Activated CD8-positive, alpha-beta T cell treated with anti-CD3 and anti-CD28 coated beads for 36 hours (primary cell): ENCODE measurements at places on chromosomes 3 and 15.

DNA sequence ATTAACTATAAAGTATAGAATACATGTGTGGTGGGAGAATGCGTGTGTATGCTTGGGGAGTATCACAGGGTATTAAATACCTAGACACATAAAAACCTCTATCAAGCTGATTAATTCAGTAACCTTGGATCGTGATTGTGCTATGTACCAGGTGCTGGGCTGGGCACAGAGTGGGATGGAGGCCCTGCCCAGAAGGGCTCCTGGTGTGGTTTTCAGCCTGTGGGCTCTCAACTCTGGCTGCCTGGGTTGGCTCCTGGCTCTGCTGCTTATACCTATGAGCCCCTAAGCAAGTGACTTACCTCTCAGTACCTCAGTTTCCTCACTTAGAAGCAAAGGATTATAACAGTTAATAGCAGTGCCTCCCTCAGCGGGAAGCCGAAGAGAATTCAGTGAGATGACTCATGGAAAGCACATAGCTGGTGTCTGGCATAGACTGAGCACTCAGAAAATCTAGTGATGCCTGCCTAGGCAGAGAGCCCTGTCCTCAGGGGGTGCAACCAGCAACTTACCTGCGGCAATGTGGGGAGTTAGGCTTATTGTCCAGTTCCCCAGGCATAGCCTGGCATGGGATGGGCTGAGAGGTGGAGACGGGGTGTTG is 90.6 kb upstream of the MYZAP start:
- no peak for DNase-seq

DNA sequence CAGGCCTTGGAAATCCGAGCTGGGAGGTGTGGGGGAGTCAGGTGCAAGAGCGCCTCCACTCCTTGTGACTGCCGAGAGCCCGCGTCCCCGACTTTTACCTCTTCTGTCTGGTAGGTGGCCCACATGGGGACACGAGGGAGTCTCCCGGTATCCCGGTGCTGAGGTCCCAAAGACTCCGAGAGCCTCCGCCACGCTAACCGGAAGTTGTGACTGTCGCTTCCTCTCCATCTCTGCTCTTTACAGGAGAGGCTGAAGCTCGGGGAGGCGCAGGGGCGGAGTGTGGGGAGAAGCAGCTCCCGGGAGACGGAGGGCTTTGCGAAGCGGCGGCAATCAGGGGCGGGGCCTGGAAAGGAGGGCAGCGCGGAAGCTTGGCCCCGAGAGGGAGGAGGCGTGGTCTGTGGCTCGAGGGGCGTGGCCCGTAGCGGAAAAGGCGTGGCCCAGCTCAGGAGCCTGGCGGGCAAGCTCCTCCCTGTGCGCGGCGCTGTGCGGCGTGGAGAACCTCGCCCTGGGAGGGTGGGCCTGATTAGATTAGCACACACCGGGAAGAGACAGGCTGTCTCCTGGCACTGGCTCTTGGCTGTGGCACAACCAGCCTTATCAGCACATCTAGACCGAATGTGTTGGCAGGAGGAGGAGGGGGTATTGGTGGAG is 143.9 kb downstream of the GABRB3 start:
- peak; percentile 23 for DNase-seq

DNA sequence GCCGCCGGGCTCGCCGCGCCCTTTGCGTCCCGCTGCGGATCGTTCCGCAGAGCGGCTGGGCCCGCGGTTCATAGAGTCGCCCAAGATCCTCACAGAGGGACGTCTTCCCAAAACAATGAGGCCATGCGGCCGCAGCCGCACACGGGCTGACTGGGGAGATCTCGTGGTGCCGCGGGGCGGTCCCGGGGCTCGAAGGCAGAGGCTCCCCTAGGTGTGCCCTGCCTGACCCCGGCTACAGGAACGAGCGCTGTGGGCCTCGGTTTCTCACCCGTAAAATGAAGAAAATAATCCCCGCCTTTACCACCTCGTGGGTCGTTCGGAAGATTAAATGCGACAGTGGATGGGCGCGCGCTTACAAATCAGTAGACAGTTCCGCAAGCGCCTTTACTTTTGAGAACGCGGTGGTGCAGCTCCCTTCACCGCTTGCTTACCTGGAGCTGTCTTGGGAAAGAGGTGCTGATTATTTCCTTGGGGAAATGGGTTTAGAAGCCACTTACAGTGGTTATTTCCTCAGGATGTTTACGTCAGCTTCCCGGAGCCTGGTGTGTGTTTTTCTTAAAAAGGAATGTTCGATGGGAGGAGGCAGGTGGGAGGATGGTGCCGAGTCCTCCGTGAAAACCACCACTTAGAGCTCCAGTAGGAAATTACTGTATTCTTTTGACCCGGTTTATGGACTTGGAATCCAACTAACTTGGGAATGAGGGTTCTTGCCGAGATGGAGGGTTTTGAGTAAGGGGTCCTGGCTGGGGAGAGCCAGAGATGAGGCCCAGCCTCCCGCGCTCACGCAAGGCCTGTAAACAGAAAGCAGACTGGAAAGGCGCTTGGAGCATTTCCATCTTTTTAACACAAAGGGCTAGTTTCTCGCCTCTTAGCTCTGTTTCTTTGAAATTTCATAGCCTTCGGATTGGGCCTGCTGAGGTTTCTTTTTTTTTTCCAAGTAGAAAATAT is 1.9 kb upstream of the MEX3B start:
- DNase-seq, result peak; percentile 21

- no peak for DNase-seq
These were observed 150.6 kb downstream of the DUT start for GRCh38 chr15:48481802-48482201.

DNA sequence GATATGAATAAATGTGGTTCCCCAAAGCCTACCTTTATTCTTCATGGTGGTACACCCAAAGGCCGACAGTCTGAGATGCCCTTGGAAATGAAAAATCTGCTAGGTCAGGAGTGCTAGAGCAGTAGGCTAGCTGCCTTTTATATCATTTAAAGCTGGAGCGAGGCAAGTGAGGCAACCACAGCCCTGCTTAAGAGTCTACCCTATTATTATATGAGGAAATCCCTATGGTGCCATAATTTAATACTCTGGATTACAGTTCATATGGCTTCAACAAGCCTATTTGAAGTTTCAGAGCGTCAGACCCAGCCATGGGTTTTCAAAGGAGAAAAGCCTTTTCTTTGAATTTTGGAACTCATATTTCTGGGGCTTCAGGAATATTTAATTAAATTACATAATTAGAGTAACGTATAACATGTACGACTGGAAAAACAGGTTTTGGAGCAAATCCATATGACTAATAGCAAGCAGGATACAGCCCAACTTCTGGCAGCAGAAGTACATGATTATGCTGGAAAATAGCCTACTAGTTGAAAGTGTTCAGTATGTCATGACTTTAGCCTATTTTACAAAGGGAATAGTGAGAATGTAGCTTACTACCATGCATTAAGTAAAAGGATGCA is 18.0 kb upstream of the SLTM start:
- no peak for DNase-seq

DNA sequence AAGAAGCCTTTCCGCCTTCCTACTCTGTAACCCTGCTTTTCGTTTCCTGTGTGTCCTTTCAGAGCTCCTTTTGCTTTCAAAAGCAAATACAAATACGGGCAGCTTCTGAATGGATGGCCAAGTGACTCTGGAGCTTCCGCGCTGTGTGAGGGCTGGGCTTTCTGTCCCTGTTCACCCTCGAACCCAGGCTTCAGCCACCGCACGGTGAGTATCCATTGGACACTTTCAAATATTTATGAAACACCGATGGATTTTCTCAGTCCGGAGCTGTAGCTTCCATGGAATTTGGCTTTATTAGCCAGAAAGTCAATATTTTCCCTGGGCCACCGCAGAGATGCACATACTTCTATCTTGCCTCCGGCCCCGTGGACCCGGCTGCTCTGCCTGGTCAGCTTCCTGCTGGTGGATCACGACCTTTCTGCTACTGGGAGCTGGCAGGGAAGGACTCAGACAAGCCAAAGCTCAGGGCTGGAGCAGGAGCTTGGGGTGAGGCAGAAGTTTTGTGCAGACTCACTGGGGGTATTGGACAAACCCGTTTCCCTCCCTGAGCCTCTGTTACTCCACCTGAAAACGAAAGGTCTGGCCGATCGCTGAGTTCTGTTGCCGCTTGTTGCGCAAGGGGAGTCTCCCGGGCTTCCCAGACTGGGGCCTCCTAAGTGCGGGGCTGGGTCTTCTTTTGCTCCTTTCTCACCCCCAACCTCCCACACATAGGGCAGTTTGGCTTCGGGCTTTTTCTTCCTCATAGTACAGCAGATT is 63.6 kb downstream of the LINGO1 start:
- DNase-seq, result no peak

DNA sequence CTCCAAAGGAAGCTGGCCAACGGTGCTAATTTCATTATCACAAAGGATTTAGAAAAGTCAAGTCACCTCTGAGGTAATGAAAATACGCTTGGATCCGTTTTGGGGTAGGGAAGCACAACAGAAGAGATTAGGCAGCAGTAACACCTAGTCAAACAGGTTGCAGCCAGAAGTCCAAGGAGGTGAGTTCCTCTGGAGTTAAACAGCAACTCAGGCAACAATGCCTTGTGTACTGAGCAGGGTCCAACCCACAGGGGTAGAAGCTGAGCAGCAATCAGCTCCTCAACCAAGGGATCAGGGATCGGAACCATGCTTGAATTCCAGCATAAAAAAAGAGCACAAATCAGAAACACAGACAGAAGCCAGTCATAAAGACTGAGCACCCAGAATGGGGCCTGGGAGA is 88.1 kb upstream of the SPRED1 start:
- no peak for DNase-seq

DNA sequence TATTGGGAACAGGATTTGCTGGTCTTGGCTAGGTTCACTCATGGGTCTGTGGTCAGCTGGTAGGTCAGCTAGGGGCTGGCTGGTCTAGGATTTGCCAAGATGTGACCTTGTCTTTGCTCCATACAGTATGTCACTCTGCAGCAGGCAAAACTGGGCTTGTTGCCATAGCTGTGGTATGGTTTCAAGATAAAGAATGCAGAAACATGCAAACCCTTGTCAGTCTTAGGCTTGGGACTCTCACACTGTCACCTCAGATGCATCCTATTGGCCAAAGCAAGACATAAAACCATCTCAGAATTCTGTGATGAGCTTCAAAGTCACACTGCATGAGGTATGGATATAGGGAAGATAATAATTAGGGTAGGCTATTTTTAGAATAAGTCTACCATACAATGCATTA is 66.6 kb upstream of the TBC1D5 start:
- DNase-seq, result no peak
